Kasumi-1 (cell line): ENCODE measurements at places on chromosomes 6 and 20.
A peak's percentile ranks its signal among the peaks of the same experiment; 100 is the strongest.

GRCh38 chr6:75673884-75674283 is 72.2 kb downstream of the SENP6 start:
- DNase-seq, result no peak

- DNase-seq, result no peak
These were observed 190.2 kb downstream of the TSHZ2 start for GRCh38 chr20:53162251-53162835.

DNA sequence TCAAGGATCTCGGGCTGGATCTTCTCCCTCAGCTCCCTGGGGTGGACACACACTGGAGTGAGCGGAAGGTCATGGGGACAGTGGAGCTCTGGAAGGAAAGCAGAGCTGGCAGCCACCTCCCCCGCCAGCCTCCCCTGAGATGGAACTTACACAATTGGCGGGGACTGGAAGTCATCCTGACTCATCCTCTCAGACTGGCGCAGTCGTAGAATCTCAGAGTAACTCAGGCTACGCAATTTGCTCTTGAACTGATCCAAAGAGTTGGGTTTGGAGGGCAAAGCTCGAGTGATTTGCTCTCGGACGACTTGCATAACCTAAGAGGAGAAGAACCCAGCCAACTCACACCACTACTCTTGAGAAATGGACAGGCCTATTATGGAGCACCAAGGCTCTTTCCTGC is 34.8 kb downstream of the ELMO2 start:
- no peak for DNase-seq

- DNase-seq, result no peak
These were observed 468.2 kb upstream of the RUNX2 start for GRCh38 chr6:44859901-44860410.

DNA sequence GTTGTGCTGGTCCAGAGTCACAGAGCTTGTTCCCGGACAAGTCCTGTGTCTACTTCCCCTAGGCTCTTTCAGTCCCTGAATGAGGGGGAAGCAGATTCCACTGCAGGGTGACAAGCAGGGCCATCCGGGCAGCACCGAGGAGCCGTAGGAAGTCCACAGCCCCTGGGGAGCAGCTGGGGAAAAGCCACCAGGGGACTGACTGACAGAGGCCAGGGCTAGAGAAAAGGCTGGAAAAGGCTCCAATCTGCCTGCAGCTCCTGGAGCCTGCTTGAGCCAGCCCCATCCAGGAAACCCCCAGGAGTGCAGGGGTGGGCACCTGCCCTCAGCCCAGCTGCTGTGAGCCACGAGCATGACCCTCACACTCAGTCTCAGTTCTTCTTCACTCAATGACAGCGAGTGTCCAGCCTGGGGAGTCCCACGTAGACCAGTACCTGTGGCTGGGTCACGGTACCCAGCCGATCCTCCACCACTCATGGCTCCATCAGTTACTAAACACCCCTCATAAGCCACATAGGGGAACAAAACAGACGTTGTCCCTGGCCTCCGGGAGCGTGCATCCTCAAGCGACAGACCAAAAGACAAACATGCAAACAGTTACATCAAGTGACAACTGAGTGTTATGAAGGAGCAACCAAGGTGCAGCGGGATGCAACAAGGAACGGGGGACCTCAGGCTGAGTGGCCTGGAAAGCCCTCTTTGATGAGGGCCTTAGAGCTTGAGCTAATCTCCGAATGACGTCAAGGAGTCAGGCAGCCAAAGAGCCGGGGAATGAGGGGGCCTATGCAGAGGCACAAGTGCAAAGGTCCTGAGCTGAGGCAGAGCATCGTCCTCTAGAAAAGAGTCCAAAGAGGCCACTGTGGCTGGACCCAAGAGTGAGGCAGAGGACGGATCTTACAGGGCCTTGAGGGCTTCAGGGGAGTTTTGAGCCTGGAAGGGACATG is 24.8 kb upstream of the VSTM2L start:
- DNase-seq, result no peak

DNA sequence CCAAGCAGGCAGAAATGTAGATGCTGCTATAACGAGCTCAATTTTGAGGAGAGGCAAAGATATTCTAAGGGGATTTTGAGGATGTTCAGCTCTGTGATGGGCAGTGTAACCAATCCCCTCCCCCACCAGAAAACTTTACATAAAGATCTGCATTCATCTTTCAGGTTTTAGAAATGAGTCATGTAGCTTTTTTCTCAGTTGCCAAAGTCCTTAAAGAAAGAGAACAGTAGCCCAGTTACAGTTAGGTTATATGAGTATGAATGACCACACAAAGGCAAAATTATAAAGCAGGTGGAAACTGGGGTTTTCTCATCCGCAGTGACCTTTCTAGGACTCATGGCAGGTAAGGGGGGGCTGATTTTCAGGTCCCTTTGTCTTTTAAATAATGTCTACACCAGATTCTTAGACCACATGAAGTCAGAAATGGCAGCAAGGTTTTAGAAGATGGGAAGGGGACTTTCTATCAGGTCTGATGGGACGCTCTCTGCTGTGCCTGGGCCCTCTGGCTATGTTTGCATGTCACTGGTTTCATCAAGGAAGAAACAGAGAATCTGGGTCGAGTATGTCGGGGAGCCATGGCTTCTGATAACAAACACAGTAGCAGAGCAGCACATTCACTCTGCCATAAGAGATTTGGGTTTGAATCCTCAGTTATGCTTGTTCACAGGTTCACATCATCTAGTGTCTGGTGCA is 94.7 kb downstream of the CLIC5 start:
- DNase-seq, result no peak

- DNase-seq, result no peak
These were observed 114.1 kb upstream of the SNX9 start for GRCh38 chr6:157708933-157709332.

DNA sequence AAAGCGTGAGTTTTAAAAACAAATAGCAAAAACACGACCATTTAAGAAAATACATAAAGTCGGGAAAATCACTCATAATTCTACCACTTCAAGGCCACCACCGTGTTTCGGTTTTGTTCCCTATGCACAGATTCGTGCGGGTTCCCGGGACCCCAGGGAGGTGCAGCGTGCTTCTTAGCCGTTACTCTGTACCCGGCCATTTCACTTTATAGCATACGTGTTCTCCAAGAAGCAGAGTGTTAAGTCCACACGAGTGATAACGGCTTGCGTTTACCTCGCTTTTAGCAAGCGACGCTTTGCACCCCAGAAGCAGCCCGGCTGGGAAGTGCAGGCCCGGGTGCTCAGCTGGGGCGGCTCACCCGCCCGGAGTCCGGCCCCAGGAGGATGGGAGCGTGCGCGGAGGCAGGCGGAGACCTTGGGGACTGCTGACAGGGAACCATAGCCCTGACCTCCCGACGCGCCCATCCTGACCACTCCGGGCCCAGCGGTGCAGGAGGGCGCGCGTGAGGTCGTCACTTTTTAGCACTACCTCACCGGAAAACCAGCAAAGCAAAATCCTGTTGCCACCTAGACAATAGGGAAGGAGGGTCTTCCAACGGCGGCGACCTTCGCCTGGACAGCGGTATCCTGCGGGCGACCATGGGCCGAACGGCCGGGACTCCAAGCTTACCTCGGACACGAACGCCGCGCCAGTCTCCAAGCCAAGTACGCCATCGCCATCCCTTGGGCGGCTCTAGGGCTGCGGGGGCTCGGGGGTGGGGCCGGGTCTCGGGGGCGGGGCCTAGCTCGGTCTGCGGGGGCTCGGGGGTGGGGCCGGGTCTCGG is at the start of gene ECI2:
TSS of gene ECI2 (minus strand) at position 735 of the 824 bp plus-strand sequence. CDS start at position 720, 15 bp downstream.
- peak; percentile 89 for DNase-seq

GRCh38 chr20:35698298-35699126 is 640 bp downstream of the NFS1 start:
- DNase-seq, result peak; percentile 44

DNA sequence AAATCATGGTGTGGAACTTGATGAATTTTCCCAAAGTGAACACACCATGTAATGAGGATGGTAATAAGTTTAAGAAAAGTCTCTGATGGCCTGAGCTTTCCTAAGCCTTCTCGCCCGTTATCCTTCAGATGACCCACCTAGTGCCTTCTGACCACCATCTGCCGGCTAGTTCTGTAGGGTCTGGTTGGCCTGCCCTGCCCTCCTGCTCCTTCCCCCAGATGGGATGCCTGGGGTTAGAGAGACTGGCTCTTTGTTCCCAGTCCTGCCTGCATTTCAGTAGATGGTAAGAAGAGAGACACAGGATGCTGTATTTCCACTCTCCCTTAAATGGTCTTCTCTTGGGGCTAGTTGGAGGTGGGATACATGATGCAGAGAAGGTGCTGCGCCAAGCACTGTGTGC is 43.0 kb downstream of the TIAM2 start:
- no peak for DNase-seq

GRCh38 chr6:147776631-147777213 is 268.2 kb downstream of the SAMD5 start:
- no peak for DNase-seq

DNA sequence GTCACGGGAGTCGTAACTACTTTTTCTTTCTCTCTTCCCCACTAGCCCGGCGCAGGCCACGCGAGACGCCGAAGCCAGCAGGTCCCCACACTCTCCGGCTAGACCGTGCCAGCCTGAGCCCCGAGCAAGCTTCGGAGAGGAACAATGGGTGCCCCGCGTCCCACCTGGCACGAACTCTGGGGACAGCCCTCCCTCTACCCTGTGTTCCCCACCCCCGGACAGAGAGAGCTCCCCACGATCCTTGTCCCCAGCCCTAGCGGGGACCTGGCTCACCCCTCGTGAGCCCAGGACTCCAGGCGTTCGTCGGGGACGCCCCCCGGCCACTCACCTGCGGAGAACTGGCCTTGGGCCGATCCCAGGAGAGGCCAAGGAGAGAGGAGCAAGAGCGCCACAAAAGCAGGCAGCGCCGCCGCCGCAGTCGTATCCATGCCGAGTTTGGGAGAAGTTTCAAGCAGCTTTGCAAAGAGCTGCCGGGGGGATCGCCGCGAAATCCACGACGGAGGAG is 416 bp downstream of the PTPRK start:
- peak; percentile 59 for DNase-seq

GRCh38 chr6:2958331-2958711 is 13.0 kb downstream of the SERPINB6 start:
- DNase-seq, result peak; percentile 50

GRCh38 chr6:37354526-37355384 is 972 bp downstream of the RNF8 start:
- DNase-seq, result peak; percentile 9

DNA sequence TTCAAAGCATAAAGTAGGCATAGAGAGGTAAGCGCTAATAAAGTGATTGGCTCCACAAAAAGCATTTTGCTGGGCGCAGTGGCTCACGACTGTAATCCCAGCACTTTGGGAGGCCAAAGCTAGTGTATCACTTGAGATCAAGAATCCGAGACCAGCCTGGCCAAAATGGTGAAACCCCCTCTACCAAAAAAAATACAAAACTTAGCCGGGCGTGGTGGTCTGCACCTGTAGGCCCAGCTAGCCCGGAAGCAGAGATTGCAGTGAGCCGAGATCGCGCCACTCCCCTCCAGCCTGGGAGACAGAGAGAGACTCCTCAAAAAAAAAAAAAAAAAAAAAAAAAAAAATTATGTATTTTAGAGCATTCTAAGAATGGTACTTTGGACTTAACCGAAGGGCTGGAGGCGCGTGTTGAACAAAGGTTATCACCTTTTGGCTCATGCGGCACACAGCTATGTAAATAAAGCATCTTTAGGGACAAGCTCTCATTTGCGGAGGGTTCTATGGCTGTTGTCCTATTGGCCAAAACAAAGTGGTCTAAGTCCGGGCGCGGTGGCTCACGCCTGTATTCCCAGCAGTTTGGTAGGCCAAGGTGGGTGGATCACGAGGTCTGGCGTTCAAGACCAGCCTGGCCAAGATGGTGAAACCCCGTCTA is 17.4 kb downstream of the HFE start:
- no peak for DNase-seq

GRCh38 chr6:40719671-40720374 is 132.7 kb upstream of the LRFN2 start:
- DNase-seq, result no peak

DNA sequence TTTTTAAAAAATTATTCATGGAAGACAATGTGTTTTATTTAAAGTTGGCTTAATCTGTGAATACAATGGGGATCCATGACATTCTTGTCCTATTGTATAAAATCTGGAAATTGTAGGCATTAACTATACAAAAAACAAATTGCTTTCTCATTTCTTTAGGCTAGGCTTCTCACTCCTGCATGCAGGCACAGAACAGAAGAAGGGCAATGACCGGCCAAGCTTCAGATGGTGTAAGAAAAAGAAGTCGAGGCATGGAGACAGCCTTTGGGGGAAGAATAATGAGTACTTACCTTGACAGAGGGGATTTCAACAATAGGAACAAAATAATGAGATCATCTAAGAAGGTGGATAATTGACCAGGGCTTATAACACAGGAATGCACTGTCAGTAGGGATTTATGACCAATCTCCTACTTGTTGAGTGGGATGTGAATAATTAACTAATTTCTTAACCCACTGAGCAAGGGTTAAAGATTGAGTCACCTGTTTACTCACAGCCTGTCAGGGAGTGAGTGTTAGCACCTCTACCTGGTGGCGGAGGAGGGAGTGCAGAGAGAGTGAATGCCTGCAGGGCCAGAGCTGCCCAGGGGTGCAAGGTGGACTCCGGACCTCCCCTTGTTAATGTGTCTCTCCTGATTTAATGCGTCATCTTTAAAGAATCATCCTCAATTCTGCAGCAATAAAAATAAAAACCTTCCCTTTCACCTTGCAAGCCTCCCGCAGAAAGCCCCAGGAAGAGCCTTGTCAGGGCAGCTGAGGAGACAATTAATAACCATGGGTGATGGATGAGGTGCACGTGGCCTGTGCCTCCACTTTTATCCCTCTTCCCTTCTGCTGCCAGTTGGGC is 3.9 kb downstream of the SLC22A2 start:
- no peak for DNase-seq

- DNase-seq, result no peak
These were observed 588.0 kb upstream of the ARID1B start for GRCh38 chr6:156189195-156189594.

- no peak for DNase-seq
These were observed 34.6 kb downstream of the STK35 start for GRCh38 chr20:2136275-2136674.

DNA sequence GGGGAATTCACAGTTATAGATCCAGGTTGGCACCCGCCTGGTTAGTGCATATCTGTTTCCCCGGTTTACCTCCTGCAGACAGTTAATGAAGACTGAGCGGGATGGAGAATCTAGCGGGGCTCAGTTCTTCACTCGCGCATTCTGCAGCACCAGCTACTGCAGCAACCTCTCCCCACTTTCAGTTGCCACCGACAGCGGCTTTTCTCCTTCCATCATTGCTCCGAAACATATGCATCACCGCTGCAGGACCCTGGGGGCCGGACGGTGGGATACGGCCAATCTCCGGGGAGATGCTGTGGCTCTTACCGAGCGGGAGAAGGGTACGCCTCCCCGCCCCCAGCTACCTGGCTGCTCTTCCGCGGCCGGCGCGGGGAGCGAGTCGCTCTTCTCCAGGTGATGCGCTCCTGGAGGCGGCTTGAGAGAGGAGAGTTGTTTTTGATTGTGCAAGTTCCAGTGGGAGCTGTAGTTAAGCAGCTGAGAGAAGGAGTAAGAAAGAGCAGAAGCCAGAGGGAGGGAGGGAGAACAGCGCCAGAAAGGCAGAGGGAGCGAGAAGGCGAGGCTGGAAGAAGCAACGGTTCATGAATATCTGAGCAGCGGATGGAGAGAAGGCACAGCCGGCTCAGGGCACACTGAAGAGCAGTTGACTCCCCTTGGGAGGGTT is at the start of gene SGK1:
TSS of gene SGK1 (minus strand) at position 642 of the 661 bp plus-strand sequence. CDS start 652 bp downstream, outside the sequence.
- DNase-seq, result no peak

- no peak for DNase-seq
These were observed 27.5 kb upstream of the TAF8 start for GRCh38 chr6:42022755-42023384.

- peak; percentile 82 for DNase-seq
These were observed 111.2 kb upstream of the MMS22L start for GRCh38 chr6:97394160-97394748.
